D721Med (cell line): ENCODE measurements at places on chromosomes 5 and 9.

GRCh38 chr9:34282096-34282495, 47.0 kb downstream of the KIF24 start:
- DNase-seq, result no peak

DNA sequence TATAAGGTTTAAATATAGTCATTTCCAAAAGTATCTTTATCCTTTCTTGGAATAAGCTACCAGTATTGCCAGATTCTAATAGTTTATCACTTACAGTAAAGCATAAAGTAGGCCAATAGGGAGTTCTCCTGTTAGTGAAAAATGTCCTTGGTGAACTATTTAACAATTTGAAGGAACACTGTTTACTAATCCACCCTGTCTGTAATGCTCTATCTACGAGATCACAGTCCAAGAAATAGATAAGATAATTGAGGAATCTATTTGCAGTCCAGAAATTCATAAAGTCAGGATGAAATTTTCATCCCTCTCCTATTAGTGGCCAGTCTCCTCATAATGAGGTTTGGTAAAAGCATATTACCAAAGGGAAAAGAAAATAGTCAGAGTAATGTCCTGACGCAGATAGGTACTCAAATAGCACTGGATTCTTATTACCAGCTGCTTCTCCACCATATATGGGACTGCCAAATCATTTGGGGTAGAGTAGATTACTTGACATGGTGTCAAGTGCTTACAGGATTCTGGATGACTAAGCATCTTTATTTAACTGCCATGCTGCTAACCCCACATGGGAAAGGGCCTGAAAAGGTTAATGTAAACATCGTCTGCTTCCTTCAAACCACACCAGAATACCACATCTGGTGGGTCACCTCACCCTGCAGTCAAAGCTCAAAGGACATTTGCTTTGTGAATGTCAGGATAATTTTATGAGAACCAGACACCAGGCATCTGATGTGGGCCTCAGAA, 808.1 kb downstream of the EFNA5 start:
- no peak for DNase-seq

DNA sequence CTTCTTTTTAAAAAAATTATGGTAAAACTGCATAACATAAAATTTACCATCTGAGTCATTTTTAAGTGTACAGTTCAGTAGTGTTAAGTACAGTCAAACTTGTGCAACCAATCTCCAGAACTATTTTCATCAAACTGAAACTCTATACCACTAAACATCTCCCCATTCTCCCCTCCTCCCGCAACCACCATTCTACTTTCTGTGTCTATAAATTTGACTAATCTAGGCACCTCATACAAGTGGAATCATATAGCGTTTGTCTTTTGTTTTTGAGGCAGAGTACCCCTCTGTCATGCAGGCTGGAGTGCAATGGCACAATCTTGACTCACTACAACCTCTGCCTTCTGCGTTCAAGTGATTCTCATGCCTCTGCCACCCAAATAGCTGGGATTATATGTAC, 24.0 kb upstream of the EBF1 start:
- no peak for DNase-seq

- DNase-seq, result no peak
Measured at GRCh38 chr5:145848854-145849253, 13.7 kb upstream of the PRELID2 start.

DNA sequence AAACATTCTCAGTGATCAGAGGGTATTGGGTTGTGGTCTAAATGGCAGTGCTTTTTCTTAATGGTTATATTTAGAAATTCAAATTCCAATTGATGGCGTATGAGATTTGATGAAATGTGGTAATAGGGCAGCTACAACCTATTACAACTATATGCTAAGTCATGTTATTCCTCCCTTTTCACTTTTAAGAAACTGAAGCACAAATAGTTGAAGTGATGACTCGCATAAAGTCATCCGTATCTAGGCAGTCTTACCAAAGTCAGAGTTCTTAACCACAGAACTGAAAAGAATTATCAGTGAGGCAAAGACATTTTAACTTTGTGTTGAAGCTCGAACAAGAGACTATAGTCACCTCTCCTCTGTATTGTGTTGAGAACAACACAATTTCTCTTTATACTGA, 28.2 kb downstream of the C9orf152 start:
- DNase-seq, result no peak

DNA sequence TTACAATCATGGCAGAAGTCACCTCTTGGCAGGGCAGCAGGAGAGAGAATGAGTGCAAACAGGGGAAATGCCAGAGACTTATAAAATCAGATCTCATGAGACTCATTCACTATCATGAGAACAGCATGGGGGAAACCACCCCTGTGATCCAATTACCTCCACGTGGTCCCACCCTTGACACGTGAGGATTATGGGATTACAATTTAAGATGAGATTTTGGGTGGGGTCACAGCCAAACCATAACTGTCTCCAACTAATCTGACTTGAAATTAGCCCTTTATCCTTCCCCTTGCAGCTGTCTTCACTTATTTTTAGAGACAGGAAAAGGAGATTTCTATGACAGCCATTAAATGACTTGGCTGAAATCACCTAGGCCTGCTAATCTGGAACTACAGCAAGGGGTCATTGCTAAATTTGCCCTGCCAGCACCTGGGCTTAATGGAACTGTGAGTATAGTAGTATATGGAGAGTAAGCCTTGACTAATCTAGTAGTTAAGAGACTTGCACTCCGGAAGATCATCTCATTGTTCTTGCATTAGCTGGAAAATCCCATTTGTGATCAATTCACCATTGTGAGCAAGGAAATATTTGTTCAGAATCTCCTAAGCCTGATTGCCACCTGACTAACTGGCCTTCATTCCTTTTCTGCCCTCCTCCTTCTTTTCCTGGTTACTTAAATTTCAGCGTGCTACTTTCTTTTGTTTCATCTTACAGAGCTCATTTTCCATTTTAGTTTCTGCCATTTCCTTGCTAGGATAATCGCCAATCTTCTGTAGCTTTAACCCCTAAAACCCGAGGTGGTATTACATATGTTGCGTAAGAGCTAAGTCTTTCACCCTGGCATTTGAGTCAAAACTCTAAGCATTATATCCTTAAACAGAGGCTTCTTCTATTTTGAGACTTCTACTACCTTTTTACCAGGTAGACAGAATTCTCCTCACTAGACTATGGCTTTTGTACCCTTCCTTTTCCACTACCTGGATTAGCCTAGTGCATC, 65.3 kb upstream of the RUSC2 start:
- DNase-seq, result no peak

GRCh38 chr9:19239955-19240354, 9.5 kb downstream of the DENND4C start:
- DNase-seq, result no peak

DNA sequence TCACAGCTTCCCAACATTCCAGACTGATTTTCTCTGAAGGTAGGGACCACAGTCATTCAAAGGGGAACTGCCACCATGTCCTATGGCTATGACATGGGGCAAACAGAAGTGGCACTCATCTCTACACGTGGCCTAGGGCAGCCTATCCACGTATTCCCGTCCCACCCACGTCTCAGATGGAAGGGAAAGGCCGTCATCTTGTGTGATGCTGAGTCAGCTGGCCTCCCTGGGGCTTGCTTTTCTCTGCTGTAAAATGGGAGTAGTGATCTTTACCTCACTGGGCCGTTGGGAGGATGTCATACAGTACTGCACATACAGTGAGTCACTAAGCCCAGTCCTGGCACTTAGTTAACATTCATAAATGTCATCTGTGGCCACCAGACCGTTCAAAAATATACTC, 72.3 kb downstream of the RAPGEF1 start:
- DNase-seq, result no peak

DNA sequence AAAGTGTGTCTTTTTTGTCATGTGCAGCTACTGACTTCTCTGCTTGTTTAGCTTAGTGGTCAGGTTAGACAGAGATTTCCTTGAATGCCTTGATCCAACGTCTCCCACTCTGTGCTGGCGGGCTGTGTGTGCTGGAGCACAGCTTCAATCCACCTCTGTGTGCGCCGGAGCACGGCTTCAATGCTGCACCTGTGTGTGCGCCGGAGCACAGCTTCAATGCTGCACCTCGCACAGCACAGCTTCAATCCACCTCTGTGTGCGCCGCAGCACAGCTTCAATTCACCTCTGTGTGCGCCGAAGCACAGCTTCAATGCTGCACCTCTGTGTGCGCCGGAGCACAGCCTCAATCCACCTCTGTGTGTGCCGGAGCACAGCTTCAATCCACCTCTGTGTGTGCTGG, 69.0 kb upstream of the PHYKPL start:
- DNase-seq, result no peak

- DNase-seq, result no peak
Measured at GRCh38 chr5:140785905-140786686, at the start of gene PCDHA1. Gene PCDHA1, plus strand, starts transcription at chr5:140786140.

DNA sequence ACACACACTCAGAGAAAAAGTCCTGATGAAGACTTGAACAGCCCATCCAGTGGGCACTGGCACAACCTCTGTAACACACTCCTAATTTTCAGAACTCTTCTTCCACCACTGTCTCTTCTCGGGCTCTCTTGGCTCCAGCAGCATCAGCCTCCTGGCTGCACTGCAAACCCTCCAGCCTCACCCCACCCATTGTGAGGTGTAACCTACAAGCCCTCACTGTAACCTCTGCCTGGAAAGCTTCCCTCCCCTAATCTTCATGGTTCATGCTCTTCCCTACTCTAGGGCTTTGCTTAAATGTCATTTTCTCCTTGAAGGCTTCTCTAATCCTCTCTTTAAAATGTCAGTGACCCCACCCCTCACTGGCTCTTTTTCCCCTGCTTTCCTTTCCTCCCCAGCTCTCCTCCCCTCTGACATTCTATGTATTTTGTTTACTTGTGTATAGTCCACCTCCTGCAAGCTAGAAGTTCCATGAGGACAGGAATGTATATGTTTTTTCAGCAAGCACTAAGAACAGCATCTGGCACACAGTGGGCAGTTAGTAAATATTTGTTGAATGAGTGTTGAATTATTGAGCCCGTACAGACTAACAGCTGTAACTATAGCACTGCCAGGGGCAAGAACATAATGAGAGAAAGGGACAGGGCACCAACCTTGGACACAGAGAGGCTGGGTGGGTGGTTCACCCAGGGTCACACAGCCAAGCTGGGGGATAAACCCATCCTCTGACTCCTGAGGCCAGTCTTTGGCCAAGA, 76.4 kb downstream of the ESM1 start:
- DNase-seq, result no peak

DNA sequence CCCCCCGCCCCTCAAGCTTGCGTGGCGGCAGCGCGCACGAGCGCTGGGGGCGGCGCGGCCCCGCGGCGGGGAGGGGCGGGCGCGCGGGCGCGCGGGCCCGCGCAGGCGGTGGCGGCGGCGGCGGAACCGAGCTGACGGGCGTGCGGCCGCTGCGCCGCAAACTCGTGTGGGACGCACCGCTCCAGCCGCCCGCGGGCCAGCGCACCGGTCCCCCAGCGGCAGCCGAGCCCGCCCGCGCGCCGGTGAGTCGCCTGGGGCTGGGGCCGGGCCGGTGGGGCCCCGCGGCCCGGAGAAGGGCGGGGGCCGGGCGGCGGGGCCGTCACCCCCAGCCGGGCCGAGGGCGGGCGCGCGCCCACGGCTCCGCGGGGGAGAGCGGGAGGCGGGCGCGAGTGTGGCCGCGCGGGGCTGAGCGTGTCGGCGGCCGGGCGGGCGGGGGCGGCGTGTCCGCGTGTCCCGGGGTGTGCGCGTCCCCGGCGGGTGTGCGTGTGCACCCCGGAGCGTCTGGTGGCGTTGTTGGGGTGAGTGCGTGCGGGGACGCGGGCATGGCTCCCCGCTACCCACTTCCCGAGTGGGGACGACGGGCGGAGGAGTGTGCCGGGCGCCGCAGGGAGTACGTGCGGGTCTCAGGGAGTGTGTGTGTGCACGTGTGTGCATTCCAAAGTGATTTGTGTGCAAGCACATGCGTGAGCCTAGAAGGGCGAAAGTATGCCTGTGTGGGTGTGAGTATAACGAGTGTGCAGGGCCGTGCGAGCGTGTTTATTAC, at the start of gene NEK6:
NEK6 (plus strand) TSS at position 106 of the 763 bp plus-strand sequence. CDS start 44,016 bp downstream, outside the sequence.
- DNase-seq, result peak; percentile 33

- no peak for DNase-seq
Measured at GRCh38 chr9:123286324-123286723, 17.9 kb upstream of the STRBP start.

DNA sequence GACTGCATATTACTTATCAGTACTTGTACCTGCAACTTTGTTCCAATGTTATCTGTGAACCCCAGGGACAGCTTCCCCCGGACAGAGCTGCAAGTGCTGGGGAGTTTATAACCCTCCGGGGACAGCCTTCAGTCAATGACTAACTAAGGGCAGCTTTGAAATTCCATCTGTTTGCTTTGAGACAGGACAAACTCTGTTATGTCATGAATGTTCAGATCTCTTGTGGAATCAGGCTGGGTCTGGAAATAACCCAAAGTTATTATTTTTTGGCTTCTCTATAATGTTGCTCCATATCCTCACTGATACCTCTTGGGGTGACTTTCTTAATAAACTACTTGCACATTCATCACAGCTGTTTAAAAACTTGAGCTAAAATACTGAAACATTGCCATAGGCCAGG, 617.5 kb upstream of the TLE4 start:
- no peak for DNase-seq

GRCh38 chr9:103261951-103262350, 266.8 kb downstream of the CYLC2 start:
- no peak for DNase-seq

GRCh38 chr5:65329266-65329665, 152.5 kb downstream of the ADAMTS6 start:
- DNase-seq, result no peak

GRCh38 chr9:116945817-116946216, 258.7 kb downstream of the TRIM32 start:
- no peak for DNase-seq

GRCh38 chr5:147051193-147051592, 172.6 kb upstream of the PPP2R2B start:
- no peak for DNase-seq

DNA sequence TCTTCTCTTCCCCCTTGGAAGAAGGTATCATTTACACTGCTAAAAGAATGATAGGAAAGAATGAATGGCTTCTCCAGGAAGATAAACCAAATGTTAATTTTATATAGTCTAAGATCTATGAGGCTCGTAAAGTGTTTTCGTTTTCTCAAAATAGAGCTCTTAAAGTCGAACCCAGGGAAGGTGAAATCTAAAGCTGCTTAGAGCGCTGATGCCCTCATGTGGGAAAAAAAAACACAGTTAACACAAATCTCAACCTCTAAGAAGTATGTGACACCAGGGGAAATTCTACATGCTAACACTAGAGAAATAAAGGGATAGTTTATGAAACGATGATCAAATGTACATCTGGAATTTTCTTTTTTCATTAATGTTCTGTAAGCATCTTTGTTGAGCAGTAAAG, 257.9 kb downstream of the RASEF start:
- no peak for DNase-seq

GRCh38 chr9:4572184-4572826, 82.0 kb downstream of the SLC1A1 start:
- no peak for DNase-seq

DNA sequence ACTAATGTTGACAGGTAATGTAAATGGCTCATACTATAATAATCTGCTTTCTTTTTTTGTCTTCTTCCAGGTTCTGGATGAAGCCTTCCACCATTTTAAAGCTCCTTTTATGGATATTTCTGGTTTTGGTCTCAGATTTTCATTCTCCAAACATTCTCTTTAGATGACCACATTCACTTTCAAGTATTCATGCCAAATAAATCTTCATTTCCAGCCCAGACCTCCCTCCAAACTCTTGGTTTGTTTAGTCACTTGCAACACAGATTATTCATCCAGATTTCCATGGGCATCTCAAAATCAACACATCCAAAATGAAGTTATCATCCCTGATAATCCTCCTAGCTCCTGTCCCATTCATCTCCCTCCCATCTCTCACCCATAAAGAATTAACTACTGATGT, 40.3 kb upstream of the SVEP1 start:
- no peak for DNase-seq

- no peak for DNase-seq
Measured at GRCh38 chr9:673966-674526, 167.5 kb upstream of the DMRT1 start.
